Left cardiac atrium (tissue), 4 donors: ENCODE measurements at places on chromosomes 16 and 17. TPM values are rescaled to one million over a fixed set of nuclear protein-coding genes. Genes with fewer than 3 reads are reported as not detected.

DNA sequence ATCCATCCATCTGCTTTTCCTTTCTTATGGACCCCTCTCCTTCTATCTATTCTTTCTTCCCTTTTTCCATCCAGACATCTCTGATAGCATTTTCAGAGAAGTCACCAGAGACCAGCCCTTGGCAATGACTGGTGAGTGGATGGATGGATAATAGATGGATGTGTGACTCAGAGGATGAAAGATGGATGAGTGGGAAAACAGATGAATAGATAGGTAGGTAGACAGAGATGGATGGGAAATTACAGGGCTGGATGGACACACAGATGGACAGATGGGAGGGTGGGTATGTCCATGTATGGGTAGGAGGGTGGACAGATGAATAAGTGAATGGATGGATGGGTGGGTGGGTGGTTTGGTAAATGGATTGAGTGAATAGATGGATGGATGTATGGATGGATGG lies 101.0 kb downstream of the LITAF start:
- no peak for DNase-seq

DNA sequence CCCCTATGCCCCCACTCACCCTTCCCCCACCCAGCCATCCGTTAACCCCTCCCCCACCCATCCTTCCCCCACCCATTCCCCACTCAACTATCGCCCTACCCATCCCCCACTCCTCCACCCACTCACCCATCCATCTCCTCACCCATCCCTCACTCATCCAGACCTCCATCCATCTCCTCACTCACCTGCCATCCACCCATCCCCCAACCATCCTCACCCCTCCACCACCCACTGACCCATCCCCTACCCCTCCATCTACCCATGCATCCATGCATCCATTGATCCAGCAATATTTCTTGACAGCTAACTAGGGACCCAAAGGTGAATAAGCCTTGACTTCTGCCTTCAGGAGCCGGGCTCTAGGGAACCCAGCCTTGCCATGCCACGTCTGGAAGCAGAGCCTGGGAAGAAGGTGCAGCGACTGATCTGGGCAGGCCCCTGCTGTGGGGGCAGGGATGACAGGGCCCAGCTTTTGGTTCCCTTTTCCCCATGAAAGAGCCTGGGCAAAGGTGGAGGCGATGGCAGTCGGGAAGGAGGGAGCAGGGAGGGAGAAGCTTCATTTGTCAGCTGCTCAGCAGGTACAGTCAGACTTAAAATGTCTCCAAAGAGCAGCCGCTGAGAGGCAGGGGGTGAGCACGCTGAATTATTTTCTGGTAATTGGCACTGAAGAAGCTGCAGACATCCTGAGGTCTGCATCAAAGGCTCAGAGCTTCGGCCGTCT lies 23.1 kb upstream of the DOC2B start:
- DNase-seq = peak; percentile 18

DNA sequence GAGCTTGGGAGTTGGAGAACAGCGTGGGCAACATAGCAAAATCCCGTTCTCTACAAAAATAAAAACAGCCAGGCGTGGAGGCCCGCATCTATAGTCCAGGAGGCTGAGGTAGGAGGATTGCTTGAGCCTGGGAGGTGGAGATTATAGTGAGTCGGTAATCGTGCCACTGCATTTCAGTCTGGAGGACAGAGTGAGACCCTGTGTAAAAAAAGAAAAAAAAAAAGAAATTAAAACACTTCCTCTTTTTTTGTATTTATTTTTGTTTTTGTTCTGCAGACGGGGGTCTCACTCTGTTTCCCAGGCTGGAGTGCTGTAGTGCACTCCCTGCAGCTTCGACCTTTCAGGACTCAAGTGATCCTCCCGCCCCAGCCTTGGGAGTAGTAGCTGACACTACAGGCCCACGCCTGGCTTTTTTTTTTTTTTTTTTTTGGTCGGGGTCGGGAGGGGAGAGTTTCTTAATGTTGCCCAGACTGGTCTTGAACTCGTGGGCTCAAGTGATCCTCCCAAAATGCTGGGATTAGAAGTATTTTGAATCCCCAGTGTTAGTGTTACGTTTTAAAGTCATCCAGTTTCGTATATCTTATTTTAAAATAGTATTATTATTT lies 1.5 kb downstream of the IST1 start:
- DNase-seq = no peak

The KCTD19 gene
- total RNA-seq = not detected

The NT5M gene
- 8.2 TPM for total RNA-seq

GRCh38 chr16:67016681-67017420 lies 12.1 kb upstream of the CBFB start:
- DNase-seq = no peak

DNA sequence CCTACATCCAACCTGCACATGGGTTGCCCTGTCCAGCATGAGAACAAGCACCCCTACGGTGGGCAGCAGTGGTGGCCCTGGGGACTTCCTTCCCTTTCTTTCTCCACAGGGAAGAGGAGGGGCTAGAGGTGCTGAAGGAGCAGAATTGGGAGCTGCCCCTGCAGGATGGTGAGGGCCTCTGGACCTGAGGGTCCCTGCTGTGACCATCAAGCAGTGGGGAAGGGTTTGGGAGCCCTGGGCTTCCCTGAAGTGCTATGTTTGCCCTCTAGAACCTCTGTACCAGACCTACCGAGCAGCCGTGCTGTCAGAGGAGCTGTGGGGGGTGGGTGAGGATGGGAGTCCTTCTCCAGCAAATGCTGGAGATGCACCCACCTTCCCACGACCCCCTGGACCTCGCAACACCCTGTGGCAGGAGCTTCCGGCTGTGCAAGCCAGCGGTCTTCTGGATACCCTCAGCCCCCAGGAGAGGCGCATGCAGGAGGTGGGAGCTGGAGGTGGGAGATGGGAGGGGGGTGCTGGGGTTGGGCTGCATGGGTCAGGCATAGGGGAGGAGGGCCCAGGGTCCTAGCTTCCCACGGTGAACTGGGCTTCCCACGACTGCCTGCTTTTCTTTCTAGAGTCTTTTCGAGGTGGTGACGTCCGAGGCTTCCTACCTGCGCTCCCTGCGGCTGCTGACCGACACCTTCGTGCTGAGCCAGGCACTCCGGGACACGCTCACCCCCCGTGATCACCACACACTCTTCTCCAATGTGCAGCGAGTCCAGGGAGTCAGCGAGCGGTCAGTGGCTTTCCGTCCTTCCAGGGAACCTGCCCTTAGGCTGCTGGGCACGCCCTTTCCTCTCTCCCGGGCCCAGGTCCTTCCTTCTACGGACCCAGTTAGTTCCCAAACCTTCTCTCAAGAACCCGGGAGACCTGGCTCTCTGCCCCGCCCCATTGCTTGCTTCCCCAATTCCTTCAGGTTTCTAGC lies 5.0 kb downstream of the ARHGEF15 start:
- DNase-seq = no peak

The LRRC75A gene
- 0.60 TPM for total RNA-seq

- no peak for DNase-seq
These were observed 31.1 kb downstream of the BAIAP2 start for GRCh38 chr17:81066072-81066471.

DNA sequence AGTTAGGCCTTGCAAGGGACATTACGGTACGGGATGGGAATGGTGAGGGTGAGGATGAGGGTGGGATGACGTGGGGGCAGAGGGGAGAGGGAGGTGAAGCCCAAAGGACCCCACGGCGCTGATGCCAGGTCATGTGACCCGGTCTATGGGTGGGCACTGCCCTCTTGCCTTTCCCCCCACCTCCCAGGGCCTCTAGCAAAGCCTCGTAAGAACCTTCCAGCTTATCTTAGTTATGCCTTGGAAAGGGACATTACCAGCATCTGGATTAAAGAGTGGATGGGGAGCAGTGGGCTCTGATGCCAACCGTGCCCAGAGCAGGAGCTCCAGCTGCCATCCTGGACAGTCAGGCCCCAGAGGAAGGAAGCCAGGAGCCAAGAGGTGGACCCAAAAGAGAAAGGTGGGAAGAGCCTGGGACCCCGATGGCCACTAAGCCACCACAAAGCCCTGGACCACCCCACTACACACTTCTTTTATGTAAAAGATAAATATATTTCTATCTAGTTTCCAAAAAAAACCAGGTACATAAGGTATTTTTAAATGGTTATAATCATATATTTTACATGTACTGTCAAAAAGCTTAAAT lies 40.9 kb downstream of the TK2 start:
- DNase-seq = no peak

The PPM1E gene
- 4.9 TPM for total RNA-seq

DNA sequence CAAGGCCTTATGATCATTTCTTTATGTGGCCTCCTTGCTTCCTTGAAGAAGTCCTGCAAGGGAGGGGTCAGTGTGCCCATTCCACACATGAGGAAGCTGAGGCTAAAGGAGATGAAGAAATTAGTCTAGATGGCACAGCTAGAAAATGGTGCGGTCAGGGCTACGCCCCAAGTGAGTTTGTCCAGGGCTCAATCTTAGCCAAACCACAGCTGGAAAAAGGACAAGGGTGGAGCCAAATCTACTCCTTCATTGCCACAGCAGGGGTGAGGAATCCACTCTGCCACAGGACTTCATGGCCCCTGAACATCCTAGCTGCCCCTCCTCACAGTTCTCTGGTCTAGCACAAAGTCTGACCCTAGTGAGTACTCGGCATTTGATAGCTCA lies 16.2 kb downstream of the BEAN1 start:
- DNase-seq = no peak
